ENCODE measurements at places on chromosomes 11 and 22.
A peak's percentile ranks its signal among the peaks of the same experiment; 100 is the strongest.

DNA sequence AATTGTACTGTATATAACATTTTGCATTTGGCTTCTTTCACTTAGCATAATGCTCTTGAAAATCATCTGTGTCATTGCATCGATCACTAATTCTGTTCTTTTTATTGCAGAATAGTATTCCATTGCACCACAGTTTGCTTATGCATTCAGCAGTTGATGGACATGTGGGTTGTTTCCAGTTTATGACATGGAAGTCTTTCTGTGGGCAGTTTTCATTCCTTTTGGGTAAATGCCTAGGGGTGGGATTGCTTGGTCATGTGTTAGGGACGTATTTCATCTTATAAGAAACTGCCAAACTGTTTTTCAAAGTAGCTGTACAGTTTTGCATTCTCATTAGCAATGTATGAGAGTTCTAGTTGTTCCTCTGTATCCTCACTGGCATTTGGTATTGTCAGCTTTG, 127.0 kb downstream of the HIPK3 start:
- DNase-seq, result no peak

DNA sequence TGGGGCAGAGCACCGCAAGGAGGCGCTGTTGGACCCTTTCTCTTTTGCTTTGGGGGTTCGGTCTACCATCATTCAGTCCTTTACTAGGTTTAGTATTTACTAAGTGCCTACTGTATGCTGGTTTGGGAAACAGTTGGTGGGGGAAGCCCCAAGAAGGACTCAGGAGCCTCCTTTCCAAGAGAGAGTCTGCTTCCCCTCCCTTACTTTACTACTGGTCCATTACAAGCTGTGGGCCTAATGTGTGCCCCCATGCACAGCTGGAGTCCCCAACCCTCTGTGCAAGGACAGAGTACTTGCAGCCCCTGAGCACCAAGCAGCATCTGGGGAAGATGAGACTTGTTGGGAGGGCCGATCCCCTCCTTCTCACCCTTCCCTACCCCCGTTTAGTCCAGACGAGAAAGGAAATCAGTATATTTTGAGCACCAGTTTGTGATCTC, 876 bp upstream of the UBE2L6 start:
- no peak for DNase-seq

- no peak for DNase-seq
Observed at GRCh38 chr11:69531071-69531716, 49.7 kb downstream of the LINC01488 start.

- DNase-seq, result no peak
Observed at GRCh38 chr22:48666620-48667019, 1161.1 kb downstream of the BRD1 start.

GRCh38 chr11:120931057-120931779, 92.7 kb upstream of the TBCEL start:
- DNase-seq, result no peak

- no peak for DNase-seq
Observed at GRCh38 chr11:65491614-65492386, 7.0 kb upstream of the MALAT1 start.

DNA sequence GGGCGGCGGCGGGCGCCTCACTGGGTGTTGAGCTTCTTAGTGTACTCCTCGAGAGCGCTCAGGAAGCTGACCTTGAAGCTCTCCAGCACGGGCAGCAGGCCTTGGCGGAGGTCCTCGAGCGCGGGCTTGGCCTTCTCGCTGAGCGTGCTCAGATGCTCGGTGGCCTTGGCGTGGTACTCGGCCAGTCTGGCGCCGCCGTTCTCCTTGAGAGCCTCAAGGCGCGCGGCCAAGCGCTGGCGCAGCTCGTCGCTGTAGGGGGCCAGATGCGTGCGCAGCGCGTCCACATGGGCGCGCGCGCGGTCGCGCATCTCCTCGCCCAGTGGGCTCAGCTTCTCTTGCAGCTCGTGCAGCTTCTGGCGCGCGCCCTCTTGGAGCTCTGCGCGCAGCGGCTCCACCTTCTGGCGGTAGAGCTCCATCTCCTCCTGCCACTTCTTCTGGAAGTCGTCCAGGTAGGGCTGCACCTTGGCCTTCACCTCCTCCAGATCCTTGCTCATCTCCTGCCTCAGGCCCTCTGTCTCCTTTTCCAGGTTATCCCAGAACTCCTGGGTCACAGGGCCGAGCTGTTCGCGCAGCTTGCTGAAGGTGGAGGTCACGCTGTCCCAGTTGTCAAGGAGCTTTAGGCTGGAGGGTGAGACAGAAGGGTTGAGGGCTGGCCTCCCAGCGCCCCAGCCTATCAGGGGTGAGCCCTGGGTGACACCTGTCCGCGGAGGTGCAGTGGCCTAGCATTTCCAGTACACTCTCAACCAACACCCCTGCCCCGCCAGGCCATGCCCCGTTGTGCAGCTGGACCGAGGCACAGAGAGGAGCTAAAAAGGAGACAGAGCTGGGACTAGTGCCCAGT, 1.4 kb downstream of the APOA1 start:
- DNase-seq, result no peak

GRCh38 chr11:78338138-78338537, 79.5 kb downstream of the GAB2 start:
- no peak for DNase-seq

DNA sequence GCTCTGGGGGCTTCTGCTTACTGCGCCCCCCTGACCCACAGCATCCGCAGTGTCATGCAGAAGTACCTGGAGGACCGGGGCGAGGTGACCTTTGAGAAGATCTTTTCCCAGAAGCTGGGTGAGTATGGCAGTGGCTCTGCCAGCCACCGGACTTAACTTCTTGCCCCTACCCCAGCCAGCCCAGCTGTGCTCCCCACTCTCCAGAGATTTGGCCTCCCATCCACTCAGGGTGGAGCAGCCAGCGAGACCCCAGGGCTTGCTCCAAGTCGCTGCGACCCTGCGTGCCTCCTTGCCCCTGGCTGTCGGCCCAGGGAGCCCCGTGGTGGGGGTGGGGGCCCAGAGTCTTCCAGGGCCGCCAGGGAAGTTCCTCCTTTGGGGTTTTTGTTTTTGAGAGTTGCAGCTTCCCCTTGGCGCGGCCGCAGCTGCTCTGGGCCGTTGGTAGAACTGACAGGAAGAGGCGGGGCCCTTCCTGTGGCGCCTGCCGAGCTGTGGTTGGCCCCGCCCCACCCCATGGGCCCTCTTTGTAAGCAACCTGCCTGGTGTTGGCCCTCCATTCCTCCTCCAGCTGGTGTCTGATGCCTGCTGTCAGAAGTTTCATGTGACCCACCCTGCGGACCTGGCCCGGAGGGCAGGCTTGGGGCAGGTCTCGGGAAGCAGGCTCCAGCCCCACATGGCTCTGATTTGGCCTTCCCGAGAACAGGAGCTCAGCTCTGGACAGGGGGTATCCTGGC, 11.1 kb downstream of the GRK2 start:
- peak; percentile 86 for DNase-seq

DNA sequence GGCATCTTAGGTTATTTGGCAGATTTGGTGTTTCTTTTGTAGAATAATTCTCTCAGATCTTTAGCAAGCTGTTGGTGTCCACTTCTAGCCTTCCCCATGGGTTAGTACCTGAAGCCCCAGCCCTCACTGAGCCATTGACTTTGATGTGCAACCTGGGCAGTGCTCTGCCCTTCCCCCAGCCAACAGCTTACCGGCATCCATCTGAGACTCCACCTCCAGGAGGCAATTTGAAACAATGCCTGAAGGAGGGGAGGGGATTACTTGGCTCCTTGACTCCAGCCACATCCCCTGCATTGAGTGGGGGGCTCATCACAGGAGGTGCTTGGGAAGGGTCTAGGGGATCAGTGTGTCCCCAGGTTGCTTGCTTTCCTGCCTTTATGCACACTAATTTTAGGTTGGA, 114.8 kb downstream of the TRIM29 start:
- no peak for DNase-seq

- no peak for DNase-seq
Observed at GRCh38 chr22:41772198-41772597, 28.3 kb upstream of the CCDC134 start.

GRCh38 chr11:127632976-127633680, 632.6 kb upstream of the KIRREL3 start:
- no peak for DNase-seq

DNA sequence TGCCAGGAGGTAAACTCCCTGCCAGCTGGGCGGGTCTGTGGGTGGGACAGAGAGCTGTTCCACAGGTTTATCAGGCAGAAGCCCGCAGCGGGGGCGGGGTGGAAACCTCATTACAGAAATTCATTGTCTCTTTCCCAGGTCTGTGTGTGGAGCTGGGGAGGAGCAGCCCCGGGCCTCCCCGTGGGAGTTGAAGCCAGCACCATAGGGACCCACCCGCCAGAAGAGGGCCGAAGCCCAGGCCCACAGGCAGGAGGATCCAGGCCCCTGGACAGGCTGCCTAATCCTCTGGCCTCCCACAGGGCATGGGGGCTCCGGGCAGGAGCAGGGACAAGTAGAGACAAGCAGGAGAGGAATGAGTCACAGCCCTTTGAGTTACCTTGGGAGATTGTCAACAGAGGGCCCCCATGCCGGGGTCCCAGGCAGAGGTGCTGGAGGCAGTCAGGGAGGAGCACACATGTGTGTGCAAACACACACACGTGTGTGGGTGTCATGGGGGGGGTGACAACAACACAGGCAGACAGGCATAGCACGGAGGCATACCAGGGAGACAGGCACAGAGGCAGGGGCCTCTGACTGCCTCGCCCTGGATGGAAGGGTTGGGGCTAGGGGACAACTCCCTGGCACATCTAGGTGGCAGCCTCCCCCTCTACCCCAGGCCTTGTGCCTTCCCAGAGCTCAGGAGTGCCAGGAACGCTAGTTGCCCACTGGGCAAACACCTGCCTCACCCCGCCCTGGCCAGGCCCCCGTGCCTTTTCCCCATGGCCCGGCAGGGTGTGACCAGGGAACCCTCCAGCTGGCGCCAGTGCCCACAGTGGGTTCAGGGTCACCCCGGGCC, 1.4 kb downstream of the CDC42BPG start:
- DNase-seq, result no peak

DNA sequence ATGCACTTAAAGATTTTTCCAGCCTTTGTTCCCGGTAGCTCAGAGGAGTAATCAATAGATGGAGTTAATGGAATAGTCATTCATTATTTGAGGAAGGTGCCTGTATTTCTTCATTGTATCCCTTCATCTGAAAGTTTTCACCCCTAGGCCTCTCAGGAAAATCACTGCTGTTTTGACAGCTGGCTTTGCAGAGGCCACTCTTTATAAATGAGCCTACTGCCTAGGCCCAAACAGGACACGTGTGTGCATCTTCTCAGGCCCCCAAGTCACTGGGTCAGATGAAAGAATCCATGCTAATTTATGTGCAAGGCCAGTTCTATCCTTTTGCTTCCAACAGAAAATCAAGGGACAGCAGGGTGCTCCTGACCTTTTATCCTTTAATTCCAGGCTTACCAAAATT, 76.8 kb downstream of the MPPED2 start:
- DNase-seq, result no peak
